Stimulated activated CD4-positive, alpha-beta T cell treated with anti-CD3 and anti-CD28 coated beads, Interleukin-1b, Interleukin-23, amount 100 ng/mL, for 1 hour (primary cell): ENCODE measurements at places on chromosomes 6 and 20.
A peak's percentile ranks its signal among the peaks of the same experiment; 100 is the strongest.

GRCh38 chr6:26170951-26171841, 84.0 kb downstream of the HFE start:
- DNase-seq = no peak

GRCh38 chr6:24985323-24985722, 49.6 kb upstream of the RIPOR2 start:
- no peak for DNase-seq

GRCh38 chr6:1540864-1541521, 68.7 kb upstream of the FOXC1 start:
- no peak for DNase-seq

DNA sequence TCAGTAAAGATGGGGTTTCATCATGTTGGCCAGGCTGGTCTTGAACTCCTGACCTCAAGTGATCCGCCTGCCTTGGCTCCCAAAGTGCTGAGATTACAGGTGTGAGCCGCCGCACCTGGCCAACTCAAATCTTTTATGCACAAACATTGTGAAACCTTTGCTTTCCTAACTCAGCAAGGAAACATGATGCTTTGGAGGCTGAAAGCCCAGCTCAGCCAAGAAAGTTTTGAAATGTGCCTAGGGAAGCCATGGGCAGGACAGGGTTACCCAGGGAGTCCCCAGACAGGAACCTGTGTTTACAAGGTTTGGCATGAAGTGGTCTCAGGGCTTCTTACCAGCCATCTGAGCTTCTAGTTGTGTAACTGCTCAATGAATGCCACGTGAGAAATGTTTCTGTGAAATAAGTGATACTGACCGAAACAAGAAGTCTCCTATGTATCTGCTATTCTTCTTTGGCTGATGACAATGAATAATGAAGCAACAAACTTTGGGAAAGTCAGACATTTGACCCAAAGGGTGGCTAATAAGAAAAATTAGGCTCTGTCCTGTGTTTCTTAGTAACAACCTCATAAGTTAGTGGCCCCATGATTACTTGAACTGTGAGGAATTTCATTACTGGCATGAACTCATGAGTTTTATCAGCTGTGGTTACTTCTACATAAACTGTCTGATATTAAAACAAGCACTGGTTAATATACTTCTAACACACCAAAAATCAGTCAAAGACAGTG, 163.5 kb downstream of the KIF6 start:
- no peak for DNase-seq

GRCh38 chr6:157787080-157787479, 36.0 kb upstream of the SNX9 start:
- DNase-seq = no peak

DNA sequence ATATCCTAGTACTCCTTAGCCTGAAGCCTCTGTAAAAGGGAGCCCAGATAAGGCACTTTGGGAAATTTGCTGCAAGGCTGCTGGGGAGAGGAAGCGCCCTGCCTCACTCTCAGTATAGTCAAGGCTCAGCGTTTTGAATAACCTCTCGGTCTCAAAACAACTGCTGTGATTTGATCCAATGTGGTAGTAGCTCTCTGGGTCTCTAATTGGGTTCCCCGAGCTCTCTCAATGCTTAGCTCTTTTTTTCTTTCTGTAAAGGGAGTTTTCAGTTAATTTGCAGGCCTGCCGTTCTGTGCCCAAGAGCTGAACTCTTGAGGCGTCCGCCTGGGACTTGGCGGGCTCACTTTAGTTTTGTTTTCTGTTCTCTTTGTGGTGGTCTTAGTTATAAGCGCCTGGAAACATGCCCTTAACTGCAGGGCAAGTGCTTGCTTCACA, 41.2 kb downstream of the ZHX3 start:
- no peak for DNase-seq

DNA sequence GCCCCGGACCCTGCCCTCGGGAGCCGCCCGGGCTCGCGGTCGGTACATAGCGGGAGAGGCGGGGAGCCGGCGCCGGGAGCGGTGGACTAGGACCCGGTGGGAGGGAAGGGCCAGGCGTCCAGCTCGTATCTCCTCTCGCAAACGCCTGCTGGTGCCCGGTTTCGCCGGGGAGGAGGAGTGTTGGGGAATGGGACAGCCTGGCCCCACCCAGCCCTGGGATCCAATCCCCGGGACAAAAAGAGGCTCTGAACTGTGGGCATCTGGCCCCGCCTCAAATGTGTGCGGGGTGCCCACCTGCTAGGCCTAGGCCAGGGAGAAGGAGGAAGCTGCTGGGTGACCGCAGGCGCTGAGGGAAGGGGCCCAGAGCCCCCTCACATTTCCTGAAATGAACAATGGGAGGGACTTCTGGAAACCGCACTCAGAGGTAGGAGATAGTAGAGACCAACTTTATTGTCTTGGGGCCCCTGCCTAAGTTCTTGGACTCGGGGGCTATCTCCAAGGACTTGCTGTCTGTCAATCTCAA, at the start of gene KCNK17:
KCNK17 (minus strand) TSS at position 147 of the 523 bp plus-strand sequence; CDS start at position 48, 99 bp downstream.
- DNase-seq = no peak

DNA sequence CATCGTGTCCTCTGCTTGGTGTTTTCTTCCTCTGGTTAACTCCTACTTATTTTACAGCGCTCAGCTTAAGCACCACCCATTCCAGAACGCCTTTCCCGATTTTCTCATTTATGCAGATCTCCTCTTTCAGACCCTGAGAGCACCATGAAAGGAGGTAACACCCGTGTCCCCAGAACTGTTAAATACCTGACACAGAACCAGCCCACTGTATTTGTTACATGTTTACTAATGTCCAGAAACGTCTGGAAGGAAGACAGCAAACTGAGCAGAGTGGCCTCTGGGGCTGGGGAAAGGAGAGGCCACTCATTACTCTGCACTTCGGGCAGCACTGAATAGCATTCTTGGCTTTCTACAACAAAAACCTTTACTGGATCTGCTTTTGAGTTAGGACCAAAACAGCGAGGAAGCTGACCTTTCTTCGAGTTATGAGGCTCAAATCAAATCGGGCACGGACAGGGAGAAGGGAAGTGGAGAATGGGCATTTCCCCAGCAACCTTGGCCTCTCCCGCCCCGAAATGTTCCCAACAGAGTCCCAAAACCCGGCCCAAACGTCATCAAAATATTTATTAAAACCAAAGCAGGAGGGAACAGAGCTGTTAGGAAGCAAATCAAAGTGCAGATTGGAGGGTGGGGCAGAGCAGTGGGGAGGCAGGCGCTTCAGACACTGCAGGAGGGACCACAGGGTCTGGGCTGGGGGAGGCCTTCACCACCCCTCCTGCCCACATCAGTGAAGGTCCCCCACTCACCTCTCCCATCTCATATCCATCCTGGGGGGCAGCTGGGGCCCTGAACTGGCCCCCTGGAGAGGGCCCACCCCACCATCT, 1.1 kb upstream of the NECAB3 start:
- DNase-seq = no peak

- DNase-seq = no peak
Measured at GRCh38 chr6:9401960-9402359, 966.6 kb upstream of the SLC35B3 start.

DNA sequence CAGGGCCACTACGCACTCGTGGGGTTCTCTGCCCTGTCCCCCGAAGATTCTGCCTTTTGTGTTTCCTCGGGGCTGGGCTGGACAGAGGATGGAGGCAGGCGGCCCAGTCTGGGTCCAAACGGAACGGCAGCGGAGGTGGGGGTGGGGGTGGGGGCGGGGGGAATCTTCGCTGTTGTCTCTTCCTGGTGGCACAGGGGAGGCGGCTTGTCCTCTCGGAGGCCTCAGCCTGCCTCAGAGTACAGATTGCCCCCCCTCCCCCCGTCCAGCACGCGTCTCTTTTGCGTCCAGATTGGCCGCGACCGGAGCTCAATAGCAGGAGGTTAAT, 1.4 kb upstream of the INSM1 start:
- no peak for DNase-seq

- DNase-seq = no peak
Measured at GRCh38 chr6:149489967-149490366, 5.2 kb upstream of the ZC3H12D start.

GRCh38 chr6:41697861-41698781, 37.3 kb downstream of the TFEB start:
- no peak for DNase-seq

GRCh38 chr6:161066511-161066910, 74.9 kb downstream of the MAP3K4 start:
- no peak for DNase-seq

GRCh38 chr6:63821442-63821841, 185.8 kb downstream of the PHF3 start:
- DNase-seq = no peak

DNA sequence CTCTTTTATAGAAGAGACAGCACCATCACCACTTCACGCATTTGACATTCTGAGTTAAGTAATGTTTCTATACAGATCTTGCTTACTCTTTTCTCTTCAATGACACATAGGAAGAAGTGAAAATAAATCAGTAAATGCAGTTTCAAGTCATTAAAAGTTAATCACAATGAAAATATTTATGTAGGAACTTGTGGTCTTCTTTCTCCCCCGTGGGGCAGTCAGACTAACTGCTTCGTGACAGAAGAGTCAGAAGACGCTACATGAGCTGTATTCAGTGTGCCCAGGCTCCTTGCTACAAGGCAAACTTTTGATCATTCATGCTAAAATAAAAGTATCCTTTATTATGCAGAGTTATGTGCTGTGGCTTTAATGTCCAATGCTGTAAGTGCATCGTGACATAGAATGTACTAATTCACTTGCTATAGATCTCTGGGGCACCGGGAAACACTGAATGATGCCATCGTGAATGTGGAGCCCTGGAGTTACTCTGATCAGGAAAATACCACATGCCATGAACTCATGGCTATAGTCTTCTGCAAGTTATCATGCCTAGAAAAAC, 117.8 kb upstream of the TRAF3IP2 start:
- DNase-seq = no peak

DNA sequence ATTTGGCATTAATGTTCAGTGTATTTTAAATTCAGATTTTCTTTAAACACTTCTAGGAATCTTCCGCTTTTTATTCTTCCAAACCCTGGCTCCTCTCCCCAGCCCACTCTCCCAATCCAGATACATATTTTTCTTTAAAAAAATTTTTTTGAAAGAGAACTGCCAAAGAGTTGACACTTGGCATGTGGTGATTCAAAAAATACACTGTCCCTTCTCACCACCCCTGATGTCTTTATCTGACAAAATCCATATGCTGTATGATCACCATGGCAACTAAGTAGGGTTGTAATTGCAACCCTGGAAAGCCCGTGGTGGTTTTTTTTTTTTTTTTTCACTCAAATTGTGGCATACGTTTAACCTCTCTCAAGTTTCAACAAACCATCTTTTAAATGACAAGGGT, 355.8 kb upstream of the SASH1 start:
- DNase-seq = no peak

GRCh38 chr20:46084805-46085178, 5.0 kb downstream of the NCOA5 start:
- no peak for DNase-seq

DNA sequence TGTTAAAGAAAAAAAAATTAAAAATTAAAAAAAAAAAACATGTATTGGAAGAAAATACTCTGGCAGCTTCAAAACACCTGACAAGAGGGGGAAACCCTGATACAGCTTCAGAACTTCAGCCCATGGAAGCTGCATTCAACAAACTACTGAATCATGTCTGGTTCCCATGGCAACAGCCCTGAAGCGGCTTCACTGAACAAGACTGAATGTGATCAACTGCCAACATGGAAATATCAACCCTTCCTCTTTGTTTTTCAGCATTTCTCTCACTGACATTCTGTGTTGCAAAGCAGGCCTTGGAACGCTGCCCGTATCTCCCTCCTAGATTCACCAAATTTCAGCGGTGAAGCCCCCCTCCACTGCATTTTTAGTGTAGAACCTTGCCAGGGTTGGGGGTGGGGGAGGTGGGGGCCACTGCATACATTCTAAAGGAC, 91.3 kb upstream of the SHLD1 start:
- peak; percentile 7 for DNase-seq

DNA sequence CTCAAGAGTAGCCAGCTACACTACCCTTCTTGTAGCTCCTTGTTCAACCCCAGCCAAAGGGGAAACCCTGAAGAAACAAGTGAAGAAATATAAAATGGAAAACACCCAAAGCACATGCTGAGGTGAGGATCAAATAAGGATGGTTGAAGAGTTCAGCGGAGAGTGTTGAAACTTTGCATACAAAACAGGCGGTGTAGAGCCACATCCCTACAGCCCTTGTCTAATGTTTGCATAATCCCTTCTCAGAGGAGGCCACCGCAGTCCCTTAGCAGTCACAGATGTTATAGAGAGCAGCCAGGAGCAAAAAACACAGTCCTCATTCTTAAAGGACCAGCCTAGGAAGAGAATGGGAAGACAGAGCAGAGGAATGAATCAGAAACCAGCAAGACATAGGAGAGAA, 350.7 kb upstream of the SASH1 start:
- DNase-seq = no peak

- DNase-seq = no peak
Measured at GRCh38 chr6:13853871-13854270, 39.5 kb upstream of the MCUR1 start.

- DNase-seq = no peak
Measured at GRCh38 chr20:4100679-4101078, 85.3 kb upstream of the RNF24 start.

- DNase-seq = no peak
Measured at GRCh38 chr6:170226647-170227046, 64.2 kb downstream of the DLL1 start.

DNA sequence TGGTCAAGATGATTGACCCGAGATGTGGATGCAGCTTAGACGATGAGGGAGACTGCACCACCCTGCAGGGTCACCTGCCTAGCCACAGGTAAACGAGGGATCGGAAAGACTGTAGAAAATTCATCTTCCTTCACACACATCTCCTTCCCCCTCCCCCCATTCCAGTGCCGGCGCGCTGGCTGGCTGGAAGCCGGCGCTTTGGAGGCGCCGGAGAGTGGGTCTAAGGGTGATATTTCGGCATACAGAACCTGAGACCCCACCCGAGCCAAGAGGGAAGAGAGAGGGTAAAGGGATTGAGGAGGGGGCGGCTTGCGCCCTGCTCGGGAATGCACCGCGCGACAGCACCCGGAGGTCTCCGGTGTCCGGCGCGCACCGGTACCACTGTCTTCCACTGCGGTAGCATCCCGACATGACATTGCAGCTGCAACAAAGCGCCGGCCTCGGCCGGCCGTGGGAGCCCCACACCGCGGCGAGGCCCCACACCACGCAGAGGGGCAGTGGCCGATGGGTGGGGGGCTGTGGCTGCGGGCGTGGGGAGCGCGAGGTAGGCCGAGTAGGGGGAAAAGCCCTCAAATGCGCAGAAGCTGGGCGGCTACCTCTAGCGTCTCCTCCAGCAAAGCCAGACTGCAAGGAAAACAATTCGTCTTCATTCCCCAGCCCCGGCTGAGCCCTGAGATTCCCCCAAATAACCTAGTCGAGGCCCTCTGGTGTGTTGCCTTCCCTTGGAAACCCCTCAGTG, 984 bp downstream of the TNFRSF21 start:
- DNase-seq = no peak

GRCh38 chr6:1395506-1395905, 6.1 kb downstream of the FOXF2 start:
- no peak for DNase-seq

GRCh38 chr6:56280126-56280525, 32.7 kb upstream of the COL21A1 start:
- DNase-seq = no peak
